Testis (tissue), 5 donors: ENCODE measurements at places on chromosomes 12 and 14. TPM values are rescaled to one million over a fixed set of nuclear protein-coding genes. Genes with fewer than 3 reads are reported as not detected.

Gene PTGR2
- 19.1 TPM for total RNA-seq

- DNase-seq, result no peak
These were observed 48.7 kb upstream of the ABCC9 start for GRCh38 chr12:21989819-21990412.

DNA sequence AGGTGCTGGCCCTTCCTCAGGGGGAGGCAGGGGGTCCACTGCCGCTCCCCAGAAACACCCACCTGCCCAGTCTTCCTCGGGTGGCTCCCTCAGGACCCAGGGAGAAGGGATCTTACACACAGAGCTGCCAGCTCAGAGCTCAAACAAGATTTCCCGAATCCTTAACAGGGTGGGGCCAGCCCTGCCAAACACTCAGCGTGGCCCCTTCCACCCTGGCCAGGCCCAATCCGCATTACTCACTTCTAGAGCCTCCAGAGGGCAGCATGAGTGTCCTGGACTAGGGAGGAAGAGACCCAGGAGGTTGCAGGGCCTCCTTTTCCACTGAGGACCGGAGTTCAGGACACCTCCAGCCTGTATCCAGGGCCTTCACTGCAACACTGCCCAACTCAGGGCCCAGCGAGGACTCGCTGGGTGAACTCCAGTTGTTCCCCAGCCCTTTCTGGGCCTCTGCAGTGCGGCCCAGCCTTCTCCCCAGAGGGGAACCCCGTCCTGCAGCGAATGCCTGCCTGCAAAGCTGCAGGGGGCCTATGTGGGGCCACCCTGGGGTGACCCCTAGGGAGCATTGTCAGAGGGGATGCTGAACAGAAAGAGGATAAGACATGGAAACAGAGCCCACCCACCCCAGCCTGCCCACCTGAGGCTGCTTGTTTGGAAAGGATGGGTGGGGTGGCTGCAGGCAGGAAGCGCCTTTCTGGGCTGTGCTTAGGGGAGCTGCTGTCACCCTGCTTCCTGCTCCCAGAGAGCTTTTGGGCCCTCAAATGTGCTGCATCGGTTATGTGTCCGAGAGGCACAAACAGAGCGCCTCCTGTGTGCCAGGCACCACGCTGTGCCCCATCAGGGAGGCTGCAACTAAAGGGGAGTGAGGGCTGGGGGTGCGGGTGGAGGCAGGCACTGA is 43.8 kb downstream of the CCNK start:
- DNase-seq, result no peak

DNA sequence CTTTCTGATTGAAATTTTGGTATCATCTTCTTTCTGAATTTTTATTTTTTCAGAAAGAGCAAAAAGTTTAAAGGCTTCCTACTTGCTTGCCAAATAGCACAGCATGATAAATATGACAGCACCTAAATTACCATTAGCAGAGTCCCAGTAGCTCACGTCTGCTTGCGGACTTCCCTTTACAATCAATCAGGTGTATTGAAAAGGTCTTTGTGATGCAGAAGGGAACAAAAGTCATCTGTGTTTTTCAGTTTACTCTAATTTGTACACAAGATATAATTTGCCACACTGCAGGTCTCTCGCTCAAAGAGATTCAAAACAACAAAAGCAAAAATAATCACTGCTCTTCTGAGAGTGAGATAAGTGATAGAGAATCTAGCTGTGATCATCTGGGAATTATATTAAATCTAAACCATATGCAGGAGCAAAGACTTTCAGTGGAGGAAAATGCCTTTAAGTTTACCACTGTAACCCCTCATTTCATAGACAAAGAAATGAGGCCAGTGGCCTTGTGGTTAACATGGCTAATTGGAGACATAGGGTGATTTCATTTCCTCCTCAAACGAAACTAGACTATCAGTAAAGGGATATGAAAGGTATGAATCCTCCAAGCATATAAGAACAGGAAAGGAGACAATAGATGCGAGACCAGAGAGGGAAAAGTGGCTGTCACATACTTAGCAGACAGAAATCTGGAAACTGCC is 240.8 kb upstream of the TMPO start:
- DNase-seq, result no peak

Gene PLBD1
- 10.7 TPM for total RNA-seq

Gene MUCL1
- total RNA-seq, result not detected

GRCh38 chr14:28243600-28243999 is 523.0 kb upstream of the FOXG1 start:
- DNase-seq, result no peak

Gene PKP2
- 18.9 TPM for total RNA-seq

GRCh38 chr12:72072592-72073212 is 134.1 kb downstream of the TPH2 start:
- DNase-seq, result no peak

Gene SNRNP35
- total RNA-seq, result 16.5 TPM

Gene CD9
- total RNA-seq, result 31.2 TPM

DNA sequence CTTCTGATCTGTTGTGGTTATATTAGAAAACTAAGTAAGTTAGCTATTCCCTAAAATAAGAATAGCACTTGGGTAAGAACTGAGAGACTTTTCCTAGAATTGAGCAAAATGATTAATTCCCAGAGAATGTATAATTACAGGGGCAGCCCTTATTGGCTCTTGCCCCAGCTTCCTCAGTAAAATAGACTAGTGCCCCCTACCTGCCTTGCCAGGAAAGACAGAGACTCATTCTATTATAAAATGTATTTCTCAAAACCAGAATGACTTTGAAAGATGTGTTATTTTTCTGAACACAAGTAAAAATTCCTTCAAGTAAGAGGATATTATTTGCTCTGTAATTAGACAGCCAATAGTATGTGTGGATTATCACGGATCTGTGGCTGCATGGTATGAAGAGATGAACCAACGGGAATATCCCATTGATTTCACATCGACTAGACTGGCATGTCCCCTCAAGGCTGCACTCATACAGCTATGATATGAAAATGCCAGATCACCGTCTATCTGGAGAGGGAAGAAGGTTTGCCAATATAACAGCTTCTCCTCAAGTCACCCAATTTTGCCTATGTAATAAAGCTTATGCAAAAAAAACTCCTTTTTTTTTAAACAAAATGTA is 7.4 kb upstream of the GLRX5 start:
- DNase-seq, result peak; percentile 82

Gene ACSS3
- total RNA-seq, result 22.8 TPM

DNA sequence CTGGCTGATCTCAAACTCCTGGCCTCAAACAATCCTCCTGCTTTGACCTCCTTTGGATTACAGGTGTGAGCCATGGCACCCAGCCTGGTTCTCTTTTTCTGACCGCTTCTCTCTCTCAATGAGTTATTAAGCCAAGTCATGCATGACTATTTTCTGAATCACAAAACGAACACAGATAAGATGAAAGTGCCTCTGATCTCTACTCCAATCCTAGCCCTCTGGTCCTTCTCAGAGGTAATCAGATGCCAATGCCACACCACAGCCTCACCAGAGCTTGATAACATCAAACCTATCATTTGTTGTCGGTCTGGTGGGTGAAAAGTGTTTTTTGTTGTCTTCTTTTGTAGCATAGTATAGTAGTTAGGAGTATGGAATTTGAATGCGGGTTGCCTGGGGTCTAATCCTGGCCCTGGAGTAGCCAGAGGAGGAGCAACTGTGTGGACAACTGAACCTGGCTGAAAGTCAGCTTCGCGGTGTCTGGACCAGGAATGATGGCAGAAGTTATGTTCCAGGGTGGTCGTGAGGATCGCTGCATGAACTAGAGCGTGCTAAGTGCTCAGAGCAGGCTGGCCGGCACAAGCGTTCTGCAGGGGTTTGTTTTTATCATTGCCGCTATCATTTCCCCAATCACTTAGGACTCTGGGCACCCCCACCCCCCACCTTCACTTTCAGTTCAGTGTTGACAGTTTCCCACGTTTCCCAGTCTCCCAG is 77.9 kb downstream of the SPRING1 start:
- no peak for DNase-seq

DNA sequence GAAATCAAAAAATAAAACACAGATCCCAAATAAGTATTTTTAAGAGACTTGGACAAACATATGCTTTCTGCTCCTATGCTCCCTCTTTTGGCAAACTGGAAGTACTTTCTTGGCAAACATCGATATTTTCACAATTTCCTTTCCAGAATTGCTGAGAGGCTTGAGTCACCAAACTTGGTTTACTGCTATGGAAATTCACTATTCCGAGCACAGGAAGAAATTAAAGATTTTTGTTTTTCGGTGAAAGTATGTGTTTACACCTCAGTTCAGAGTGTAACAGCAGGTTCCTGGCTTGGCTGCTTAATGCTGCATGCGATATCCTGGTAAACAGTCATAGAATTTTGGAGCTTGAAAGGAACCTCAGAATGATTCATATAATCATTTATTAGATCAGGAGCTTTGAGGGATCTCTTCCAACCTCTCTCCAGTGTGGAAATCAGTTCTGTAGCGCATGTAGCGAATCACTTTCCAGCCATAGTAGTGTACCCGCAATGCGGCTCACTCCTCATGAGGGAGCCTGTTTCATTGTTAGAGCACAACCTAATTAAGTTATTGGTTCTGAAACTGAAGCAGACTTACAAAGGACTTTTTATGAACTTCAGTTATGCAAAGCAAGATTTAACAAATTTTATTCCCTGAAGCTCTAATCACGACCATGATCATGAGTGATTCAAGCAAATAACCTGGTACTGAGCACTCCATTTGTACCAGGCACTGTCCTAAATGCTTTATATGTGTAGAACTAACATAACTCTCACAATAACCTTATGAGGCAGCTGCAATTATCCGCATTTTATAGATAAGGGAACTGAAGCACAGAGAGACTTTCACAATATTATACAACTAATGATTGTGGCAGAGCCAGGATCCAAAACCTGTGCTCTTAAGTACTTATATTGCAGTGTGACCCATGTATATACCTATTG is 56.4 kb upstream of the ATP2A2 start:
- no peak for DNase-seq

GRCh38 chr12:16685107-16685506 is 79.1 kb upstream of the LMO3 start:
- DNase-seq, result no peak

Gene HVCN1
- total RNA-seq, result 39.7 TPM

DNA sequence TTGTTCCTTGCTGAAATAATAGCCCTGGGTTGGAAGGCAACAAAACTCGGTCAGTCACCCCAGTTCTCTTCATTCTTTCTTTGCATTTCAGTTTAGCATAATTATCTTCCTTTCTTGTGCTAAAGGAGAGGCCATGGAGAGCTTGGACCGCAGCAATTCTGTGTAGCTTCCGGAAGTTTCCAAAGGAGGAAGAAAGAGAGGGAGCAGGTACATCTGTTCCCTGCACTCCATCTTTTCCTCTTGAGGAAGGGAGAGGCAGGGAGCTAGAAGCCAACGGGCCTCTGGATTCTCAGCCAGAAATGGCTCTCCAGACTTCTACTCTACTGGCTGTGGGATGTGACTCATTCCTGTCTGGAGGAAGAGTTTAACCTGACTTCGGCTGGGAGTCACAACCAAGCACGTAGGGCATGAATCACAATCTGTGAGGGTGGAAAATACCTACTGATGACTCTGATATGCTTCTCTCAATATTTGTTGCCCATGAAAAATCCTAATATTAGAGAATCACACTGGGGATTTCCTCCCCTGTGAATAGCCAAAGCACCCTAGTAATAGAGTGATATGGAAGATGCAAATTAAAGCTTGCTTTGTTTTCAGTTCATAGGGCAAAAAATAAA is 17.0 kb downstream of the ANO6 start:
- DNase-seq, result no peak

Gene ENDOU
- total RNA-seq, result 0.43 TPM

Gene SLC7A7
- 22.2 TPM for total RNA-seq

DNA sequence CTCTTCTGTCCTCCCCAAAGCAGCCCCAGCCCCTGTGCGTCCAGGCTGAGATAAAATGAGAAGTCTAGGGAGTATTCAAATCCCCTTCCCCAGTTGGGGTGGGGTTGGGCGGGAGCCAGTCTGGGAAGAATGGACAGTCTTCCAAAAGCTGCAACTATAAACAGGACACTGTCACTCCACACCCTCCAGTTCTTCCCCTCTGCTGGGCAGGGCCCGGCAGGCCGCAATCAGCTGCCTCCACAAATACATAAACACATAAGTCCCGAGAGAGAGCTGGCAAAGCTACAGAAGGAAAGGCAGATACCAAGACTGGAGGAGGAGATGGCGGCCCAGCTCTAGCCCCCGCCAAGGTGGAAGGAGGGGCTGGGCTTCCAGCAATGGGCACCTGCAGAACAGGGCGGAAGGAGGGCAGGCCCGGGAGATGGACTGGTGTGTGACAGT is 12.7 kb downstream of the LTBP2 start:
- peak; percentile 52 for DNase-seq

DNA sequence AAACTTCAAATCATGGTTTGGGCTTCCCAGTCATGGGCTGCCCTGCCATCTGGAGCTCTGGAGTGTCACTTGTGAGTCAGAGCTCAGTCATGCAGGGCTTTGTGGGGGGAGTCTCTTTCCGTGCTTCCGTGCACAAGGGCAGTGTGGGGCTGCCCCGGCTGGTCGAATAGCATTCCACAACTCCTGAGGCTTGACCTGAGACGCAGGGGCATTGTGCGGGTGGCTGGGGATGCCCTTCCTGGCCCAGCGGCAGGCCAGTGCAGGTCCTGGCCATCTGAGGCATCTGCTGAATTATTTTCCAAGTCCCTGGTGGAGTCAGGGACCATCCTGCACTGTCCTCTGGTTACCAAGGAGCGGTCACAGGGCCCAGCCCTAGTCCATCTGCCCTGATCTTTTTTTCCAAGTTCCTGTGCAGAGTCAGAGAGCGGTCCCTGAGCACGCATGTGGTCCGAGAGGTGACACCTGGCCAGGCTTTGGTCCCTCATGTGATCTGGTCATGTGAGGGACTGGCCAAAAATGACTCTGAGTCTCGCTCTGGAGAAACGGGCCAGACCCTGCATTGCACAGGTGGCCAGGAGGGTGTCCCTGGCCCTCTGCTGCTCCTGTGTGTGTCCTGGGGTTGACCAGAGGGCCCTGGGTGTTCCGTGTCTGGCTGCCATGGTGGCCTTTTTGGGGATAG is 167.0 kb upstream of the ALG10B start:
- DNase-seq, result no peak

Gene JPH4
- total RNA-seq, result 3.9 TPM

DNA sequence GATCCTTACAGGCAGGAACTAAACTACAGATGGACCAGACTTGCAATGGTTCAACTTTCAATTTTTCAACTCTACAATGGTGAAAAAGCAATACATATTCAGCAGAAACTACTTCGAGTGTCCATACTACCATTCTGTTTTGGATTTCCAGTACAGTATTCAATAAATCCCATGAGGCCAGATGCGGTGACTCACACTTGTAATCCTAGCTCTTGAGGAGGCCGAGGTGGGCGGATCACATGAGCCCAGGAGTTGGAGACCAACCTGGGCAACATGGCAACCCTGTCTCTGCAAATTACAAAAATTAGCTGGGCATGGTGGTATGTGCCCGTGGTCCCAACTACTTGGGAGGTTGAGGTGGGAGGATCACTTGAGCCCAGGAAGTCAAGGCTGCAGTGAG is 336.1 kb downstream of the MED13L start:
- no peak for DNase-seq

- peak; percentile 45 for DNase-seq
These were observed 120.7 kb downstream of the ADGRD1 start for GRCh38 chr12:131074221-131075083.

Gene IL26
- not detected for total RNA-seq

- DNase-seq, result no peak
These were observed 8.3 kb downstream of the CALM1 start for GRCh38 chr14:90405101-90405500.
